ENCODE measurements at places on chromosomes 12 and 14. TPM values are rescaled to one million over a fixed set of nuclear protein-coding genes. Genes with fewer than 3 reads are reported as not detected.

- peak; percentile 62 for DNase-seq
Measured at GRCh38 chr12:58425481-58426392, 484.4 kb downstream of the ATP23 start.

Gene OR8S1
- total RNA-seq, result not detected

DNA sequence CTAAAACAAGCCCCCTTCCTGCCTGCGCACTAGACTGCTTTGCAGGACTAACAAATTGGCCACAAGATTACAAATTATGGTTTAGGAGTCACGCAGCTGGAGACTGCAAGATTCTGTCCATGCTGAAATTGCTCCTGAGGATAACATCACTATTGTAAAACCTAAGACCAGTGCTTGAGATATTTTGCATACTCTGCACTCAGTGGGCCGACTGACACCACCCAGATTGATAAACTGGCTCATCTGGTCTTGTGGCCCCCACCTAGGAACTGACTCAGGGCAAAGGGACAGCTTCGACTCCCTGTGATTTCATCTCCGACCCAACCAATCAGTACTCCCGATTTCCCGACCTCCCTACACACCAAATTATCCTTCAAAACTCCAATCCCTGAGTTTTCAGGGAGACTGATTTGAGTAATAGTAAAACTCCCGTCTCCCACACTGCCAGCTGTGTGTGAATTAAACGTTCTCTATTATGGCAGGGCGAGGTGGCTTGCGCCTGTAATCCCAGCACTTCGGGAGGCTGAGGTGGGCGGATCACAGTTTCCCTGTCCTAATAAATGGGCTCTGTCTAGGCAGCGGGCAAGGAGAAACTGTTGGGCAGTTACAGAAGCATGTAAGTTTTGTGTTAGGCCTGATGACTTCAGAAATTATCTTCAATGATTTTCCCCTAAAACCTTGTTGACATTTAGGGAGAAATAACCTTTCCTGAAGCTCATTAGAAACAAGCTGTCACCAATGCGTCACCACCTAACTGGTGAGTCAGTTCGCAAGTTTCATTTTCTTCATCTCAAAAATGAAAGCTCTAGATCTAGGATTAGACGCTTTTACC, 5.3 kb upstream of the UBC start:
- peak; percentile 57 for DNase-seq

Gene EEA1
- total RNA-seq, result 27.4 TPM

GRCh38 chr14:50139192-50139591, 22.8 kb upstream of the VCPKMT start:
- DNase-seq, result no peak

DNA sequence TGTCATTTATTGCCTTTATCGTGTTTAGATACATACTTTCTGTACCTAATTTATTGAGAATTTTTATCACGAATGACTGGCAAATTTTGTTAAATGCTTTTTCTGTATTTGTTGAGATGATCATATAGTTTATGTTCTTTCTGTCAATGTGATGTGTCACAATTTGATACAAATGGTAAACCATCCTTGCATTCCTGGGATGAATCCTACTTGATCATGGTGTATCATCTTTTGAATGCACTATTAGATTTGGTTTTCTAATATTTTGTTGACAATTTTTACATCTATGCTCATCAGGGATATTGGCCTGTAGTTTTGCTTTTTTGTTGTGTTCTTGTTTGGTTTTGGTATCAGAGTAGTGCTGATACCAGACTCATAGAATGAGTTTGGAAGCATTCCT, 185.1 kb downstream of the NUBPL start:
- no peak for DNase-seq

DNA sequence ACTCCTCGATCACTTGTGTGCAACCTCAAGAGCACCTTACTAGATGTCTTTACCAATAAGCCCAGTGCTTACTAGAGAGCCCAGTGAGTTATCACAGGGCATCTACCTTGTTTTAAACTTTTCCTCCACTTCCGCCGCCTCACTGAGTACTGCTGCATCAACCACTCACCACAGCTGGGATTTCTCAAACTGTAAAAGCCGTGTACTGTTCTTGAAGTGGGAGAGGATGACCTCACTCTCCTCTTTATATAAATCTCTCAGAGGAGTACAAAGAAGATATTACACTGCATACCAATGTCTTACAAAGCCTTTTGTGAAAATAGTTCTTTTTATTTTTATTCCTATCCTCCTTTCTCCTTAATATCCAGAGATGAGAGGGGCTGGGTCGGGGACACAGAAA, 94.1 kb downstream of the PLCZ1 start:
- no peak for DNase-seq

Gene KERA
- not detected for total RNA-seq

Gene AQP2
- total RNA-seq, result not detected

Gene MFAP5
- not detected for total RNA-seq

Gene KRT1
- not detected for total RNA-seq

Gene FITM1
- total RNA-seq, result 0.47 TPM

DNA sequence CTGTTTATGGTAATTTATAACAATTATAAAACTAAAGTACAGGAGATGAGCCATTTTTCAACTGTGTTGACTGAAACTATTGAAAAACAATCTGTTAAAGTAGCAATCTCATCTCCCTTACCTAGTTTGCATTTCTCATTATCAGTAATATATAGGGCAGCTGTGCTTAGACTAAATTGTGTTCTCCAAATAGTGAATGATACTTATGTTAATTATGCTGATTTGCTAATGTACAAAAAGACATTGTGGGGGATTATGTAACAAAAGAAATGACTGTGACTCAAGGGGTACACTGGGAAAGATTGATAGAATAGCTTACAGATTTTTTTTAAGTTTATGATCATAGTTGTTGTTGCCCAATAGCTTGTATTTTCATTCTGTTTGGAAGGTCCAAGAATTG, 207.7 kb downstream of the FUT8 start:
- DNase-seq, result no peak

GRCh38 chr12:65306366-65307168, 28.1 kb downstream of the MSRB3 start:
- DNase-seq, result peak; percentile 54

DNA sequence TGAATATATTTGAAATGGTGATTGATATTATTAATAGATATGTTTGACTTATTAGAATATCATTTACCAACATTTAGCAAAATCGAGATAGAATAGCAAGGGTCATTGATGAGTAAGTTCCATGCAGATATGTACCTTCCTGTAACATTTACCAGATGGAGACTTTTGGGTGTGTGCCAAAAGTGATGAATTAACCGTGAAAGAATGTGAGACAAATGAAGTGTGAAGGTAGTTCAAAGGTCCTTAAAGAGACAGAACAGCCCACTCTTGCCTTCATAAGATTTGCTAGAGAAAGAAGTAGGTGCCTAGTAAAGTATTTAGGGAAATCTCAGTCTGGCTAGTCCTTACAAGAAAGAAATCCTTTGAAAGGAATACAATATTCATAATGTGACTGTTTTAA, 45.5 kb downstream of the FGD4 start:
- DNase-seq, result peak; percentile 74

- no peak for DNase-seq
Measured at GRCh38 chr12:100474617-100475016, 951 bp downstream of the NR1H4 start.

DNA sequence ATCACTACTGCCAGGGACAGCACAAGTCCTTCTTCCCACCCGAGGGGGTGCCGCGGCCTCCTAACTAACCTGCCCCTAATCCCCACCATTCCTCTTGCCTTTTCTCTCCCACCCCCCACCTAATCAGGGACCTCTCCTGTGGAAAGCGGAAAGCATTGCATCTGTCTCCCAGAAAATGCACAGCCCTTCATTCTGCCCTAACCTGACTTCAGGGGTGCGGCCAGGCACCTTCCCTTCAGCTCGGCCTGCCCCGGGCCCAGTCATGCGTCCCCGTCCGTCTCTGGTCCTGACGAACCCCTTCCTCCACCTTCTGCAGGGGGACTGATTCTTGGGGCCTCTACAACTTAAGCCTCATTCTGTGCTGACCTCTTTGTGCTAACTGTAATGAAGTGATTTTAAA, 43.9 kb upstream of the TRAF3 start:
- DNase-seq, result no peak

DNA sequence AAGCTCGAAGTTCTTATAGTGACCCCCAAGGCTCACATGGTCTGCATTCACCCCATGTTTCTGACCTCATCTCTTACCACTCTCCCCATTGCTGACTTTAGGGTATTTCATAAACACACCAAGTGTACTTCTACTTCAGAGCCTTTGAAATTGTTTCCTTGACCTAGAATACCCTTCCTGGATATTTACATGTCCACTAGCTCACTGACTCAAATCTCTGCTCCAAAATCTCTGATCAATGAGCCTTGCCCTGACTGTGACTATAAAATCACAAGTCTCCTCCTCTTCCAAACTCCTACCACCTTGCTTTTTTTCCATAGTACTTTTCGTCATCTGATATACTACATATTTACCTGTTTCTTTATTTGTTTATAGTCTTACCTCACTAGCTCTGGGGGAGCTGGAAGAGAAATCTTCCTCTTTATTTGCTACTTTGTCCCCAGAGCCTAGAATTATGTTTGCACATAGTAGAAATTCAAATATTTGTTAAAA, 105.1 kb downstream of the RMST start:
- DNase-seq, result no peak

Gene GMPR2
- 63.4 TPM for total RNA-seq

Gene CLEC4A
- 0.47 TPM for total RNA-seq

DNA sequence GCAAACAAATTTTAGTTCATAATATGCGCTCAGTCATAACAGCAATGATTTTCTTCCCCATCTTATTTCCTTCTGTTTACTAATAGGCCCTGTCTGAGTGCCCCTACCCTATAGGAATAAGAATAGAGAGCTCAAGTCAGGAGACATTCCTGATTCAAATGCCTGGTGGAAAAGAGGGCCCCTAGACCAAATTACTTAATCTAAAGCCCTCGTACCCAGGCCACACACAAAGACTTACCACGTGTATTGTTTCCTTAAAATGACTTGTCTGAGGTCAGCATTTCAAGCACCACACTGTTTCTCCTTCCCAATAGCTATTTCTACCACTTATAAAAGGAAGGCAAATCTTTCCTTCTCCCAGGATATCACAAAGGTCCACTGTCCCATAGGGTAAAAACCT, 314.9 kb upstream of the TMTC1 start:
- DNase-seq, result no peak

DNA sequence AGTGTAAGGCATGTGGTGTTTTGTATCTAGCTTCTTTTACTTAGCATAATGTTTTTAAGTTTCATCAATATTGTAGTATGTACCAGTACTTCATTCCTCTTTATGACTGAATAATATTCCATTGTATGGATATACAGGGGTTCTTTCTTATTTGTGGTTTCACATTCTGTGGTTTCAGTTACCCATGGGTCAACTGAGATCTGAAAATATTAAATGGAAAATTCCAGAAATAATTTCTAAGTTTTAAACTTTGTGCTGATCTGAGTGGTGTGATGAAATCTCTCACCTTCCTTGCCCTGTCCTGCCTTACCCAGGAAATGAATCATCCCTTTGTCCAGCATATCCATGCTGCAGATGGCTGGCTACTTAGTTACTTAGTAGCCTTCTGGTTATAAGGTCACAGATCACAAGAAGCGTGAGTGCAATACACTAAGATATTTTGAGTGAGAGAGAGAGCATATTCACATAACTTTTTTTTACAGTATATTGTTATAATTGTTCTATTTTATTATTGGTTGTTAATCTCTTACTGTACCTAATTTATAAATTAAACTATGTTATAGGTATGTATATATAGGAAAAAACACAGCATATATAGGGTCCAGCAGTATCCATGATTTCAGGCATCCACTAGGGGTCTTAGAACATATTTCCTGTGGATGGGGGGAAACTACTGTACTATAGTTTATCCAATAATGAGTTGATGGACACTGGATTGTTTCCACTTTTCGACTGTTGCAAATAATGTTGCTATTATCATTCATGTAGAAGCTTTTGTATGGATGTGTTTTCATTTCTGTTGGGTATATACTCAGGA, 59.6 kb upstream of the LRTM2 start:
- peak; percentile 6 for DNase-seq

DNA sequence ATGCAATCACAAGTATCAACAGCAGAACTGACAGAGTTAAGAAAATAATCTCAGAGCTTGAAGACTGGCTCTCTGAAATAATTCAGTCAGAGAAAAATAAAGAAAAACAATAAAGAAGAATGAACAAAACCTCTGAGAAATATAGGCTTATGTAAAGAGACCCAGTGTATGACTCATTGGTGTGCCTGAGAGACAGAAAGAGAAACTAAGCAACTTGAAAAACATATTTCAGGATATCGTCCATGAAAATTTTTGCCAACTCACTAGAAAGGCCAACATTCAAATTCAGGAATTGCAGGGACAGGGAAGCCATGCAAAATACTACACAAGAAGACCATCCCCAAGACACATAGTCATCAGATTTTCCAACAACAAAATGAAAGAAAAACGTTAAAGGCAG, 56.2 kb downstream of the APOBEC1 start:
- no peak for DNase-seq

GRCh38 chr12:80162177-80162576, 62.8 kb downstream of the OTOGL start:
- DNase-seq, result no peak

DNA sequence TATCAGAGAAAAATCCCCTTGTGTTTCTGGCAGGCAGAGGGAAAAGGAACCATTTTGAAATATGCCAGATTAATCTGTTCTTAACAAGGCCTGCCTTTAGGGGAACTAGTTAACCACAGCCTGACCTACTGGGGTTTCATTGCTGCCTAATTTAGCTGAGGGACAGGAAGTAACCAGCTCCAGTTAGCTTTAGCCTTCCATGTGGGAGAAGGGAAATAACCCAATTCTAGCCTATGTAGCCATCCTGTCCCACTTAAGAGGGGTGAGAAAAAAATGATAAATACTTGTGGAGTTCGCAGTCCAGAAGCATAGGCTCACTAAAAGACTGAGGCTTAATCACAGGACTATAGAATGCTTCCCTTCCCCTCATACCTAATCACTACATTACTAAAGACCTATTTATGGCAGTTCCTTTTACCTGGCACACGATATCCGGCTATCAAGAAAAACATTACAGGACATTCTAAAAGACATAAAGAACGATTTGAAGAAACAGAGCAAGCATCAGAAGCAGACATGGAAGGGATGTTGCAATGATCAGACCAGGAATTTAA, 22.8 kb downstream of the COX8C start:
- no peak for DNase-seq

Gene SIRT4
- total RNA-seq, result 1.6 TPM

Measured in Calu3 (cell line).